ENCODE measurements at places on chromosomes 13 and 19.
A peak's percentile ranks its signal among the peaks of the same experiment; 100 is the strongest.

DNA sequence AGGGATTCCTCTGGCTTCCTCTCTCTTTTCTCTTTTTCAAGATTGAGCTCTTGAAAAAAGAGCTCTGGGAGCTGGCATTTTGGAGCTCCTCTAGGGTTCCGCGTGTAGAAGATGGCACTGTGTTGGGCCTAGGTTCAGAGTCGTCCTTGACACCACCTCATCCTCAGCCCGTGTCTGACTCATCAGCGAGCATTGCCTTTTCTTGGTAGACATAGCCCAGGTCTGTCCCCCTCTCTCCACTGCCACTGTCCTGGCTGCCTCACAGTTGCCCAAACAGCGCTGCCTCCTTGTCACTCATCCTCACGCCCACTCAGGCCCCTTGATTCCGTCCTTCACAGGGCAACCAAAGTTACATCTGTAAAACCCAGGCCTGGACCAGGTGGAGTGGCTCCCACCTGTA lies 24.6 kb downstream of the PAK4 start:
- DNase-seq = no peak

- DNase-seq = no peak
These were observed 46.3 kb downstream of the CD320 start for GRCh38 chr19:8261881-8262280.

DNA sequence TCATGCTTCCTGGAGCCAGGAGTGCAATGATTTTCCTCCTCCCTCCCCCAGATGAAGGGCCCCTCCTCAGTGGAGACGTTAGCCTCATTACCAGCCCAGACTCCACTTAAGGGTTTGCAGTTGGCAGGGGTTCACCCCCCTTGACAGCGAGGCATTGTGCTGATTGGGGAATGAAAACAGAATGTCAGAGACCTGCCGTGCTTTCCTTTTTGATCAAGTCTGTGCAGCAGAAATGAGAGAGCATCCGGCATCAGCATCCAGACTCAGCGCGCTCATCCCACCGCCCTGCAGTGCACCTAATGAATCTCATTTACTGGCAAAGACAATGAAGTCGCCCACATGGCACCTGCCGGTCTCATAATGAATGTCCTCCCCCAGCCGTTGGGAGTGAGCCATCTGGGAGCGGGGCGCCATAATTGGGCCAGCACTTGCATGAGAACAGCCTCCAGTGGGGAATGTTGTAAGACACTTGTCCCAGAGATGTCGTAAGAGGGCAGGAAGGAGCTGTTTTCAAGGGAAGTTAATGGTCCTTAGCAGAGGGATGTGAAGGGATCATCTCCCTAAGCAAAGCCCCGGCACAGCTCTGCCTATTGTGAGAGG lies 98.3 kb upstream of the UQCRFS1 start:
- no peak for DNase-seq

DNA sequence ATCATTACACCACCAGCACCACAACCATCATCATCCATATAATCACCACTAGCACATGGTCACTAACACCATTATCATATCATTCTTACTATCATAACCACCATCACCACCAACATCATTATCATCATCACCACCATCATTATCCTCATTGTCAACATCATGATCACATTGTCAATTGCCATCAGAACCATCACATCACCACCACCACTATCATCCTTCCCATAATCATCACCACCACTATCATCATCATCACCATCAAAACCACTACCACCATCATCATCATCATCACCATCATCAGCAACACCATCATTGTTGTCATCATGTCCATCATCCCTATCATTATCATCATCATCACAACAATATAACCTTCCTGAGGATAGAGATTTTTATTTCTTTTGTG lies 58.1 kb downstream of the MBD3L1 start:
- no peak for DNase-seq

DNA sequence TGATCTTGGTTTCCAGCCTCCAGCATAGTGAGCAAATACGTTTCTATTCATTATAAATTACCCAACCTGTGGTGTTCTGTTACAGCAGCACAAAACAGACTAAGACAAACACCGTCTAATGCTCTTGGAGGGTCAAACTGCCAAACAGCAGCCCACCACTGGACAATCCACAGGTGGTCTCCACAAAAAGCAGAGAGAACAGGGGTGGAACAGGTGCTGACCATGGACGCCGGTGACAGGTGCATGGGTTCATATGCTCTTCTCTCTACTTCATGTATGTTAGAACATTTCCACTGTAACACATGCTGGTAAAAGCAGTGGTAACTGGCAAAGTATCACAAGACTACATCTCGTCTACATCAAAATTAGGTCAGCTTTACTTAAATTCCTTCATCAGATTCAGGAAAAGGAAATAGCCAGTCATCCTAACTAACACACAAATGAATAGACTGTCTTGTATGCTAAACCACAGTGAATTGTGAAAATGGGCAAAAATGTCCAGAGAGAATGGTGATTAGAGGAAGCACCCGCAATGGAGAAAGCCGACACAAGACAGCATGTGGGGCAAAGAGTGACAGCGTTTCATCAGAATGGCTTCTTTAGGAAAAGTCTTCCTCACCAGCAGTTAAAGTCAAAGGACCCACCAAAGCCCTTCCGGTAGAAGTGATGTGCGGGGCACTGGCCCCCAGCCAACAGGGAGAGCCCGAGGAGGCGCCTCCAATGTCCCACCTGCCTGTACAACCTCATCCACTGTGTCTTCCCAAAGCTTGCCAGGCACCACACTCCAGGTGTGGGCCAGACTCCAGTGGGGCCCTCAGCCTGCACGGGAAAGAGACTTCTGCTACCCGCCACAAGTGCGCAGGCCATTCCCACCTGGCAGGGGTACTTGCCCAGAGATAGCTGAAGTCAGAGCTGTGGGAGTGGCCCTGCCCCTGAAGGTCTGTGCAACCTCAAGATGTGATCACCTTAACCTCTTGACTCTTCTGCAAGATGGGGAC lies 6.5 kb downstream of the CARS2 start:
- DNase-seq = no peak

DNA sequence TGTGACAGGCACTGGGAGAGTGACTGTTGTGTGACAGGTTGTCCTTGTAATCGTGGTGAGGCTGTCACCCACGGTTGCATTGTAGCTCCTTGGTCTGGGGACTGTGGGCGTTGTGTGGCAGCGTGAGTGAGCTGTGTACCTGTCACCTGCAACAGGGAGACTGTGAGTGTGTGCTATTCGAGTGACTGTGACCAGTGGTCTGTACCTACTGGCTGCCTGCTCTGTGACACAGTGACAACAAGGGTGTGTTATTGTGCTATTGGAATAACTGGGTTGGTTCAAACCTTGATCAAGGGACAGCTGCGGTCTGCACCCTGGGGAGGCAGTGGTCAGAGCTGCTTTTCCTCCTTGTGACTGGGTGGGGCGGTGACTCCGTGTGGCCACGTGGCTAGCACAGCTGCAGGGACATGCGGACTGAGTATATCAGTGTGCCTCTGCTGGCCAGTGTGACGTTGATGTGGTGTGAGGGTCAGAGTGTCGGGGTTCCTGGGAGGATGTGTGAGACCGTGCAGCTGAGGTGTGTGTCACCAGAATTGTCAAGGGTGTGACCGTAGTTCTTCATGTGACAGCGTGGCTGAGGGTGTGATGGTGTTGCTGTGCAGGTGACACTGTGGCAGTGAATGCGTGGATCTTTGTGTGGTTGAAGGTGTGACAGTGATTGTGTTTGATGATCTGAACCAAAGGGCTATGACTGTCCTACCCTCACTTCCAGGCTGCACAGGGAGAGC lies 10.1 kb upstream of the NFIX start:
- no peak for DNase-seq

- peak; percentile 82 for DNase-seq
These were observed 19.0 kb downstream of the MRPS12 start for GRCh38 chr19:38949580-38950367.

DNA sequence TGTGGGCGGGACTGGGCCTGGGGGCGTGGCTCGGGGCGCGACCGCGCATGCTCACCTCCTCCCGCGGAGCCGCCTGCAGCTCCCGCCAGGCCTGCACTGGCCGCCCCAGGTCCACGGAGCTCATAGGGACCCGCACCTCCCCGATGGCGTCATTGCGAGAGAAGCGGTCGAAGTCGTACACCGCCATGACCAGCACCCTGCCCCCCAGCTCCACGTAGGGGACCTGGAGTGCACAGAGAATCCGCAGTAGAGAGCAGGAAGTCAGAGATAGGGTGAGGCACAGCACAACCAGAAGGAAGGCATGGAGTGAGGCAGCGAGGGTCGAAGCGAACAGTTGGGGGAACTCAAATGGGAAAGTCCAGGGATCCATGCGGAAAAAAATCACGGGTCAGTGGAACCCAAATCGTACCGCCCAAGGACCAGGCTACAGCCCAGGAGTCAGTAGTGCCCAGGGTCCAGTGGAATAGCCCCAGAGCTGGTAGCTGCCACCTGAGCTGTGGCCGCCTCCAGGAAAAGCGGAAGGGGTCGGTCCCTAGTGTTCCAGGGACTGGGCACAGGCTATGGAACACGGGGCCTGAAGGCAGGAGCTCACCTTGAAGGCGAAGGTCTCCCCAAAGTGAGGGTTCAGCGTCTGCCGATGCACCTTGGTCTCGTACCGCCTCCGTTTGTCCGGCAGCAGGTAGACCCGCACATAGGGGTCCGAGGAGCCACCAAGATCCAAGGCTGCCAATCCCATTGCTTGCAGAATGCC lies 4.8 kb downstream of the SYT5 start:
- no peak for DNase-seq

DNA sequence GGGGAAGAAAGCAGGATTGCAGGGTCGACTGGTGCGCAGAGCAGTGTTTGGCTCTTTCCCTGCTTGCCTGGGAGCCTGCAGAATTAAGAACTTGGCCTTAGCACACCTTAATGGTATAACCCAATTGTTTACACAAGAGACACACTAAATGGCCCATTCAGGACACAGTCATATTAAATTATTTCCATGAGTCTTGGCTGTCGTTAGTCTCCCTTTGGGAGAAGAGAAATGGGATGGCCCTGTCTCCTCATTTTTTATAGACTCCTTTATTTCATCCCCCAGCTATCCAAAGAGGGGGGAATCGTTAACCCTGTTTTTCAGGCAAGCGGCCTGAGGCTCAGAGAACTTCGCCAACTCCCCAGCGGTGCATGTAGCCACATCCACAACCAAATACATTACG lies 282.5 kb downstream of the SUCLA2 start:
- DNase-seq = no peak

GRCh38 chr13:39385154-39385553 lies 217.8 kb downstream of the LHFPL6 start:
- no peak for DNase-seq

- DNase-seq = no peak
These were observed 267.3 kb downstream of the DLEU7 start for GRCh38 chr13:50576156-50576555.

DNA sequence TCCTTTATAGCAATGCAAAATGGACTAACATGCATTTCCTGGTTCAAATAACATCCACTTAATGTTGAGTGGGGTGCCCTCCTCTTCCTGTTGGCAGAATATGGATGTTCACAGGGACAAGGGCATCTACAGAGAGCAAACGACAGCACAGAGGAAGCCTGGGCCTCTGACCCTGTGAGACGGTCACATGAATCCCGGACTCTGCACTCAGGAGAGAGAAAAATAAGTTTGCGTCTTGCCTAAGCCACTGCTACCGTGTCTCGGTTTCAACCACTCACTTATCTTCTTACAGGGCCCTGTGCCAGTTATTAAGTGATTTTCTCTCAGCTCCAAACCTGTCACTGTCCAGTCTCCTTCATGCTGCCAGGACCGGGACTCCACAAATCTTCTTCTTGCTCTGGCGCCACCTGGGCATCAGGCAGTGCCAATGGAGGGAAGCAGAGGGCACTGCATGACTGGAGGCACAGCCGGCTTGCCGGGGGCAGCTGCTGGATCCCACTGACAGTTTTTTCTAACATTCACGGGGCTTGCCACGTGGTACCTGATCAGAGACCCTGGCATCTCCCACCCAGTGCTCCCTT lies 11.8 kb downstream of the LIG1 start:
- no peak for DNase-seq

DNA sequence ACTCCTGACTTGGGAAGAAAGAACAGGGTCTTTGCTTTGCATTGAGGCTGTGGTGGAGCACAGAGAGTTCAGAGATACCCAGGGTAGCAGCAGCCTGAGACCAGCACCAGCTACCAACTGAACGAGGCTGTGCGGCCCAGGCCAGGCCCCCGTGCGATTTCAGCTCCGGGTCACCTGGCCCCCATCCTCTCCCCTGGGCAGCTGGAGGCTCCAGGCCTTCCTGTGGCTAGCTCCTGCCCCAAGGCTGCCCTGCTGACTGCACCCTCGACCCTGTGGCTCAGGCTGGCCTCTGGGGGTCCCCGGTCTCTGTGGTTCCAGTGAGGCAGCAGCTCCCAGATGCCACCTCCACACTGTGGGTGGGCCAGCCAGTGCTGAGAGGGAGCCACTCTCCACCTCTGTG lies 52.8 kb downstream of the MCF2L start:
- no peak for DNase-seq

GRCh38 chr19:33125929-33126388 lies 6.0 kb upstream of the WDR88 start:
- DNase-seq = peak; percentile 62

GRCh38 chr13:95182570-95183265 lies 118.5 kb downstream of the ABCC4 start:
- DNase-seq = no peak

DNA sequence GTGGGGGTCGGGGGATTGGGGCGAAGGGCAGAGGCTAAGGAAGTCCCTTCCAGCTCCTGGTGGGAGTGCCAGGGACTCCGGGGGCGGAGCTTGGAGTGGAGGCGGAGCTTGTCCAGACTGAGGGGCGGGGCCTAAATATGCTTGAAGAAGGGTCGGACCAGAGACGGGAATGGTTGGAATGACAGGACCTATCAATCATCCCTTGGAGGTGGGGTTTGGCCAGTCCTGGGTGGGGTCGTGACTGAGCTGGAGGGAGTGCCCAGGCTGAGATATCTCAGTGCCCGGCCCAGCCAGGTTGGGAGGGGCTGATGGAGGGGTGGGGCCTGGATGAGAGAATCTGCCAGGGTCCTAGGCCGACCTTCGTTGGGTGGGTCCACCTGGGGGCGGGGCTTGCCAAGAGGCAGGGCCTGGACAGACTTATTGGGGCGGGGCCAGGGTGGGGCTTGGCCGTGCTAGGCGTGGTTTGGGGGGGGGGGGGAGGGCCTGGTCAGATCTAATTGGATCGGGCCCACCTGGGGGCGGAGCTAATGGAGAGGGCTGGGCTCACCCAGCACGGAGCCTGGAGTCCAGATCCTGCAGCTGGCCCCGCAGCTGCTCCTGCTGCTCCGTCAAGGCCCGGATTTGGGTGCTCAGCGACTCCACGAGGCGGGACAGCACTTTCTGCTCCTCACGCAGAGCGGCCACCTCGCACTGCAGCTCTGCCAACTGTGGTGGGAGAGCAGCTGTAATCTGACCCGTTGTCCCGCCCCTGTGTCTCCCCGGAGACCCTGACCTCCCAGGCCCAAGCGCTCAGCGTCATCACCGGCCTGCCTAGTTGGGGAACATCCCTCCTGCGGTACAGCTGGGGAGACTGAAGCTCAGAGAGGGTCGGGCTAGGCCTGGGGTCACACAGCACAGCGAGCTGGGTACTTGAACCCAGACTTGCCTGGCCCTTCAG lies 2.6 kb upstream of the WIZ start:
- DNase-seq = no peak

GRCh38 chr19:45414468-45414867 lies 8.0 kb downstream of the POLR1G start:
- DNase-seq = no peak

GRCh38 chr13:97344265-97345175 lies 89.4 kb upstream of the RAP2A start:
- peak; percentile 55 for DNase-seq

- DNase-seq = no peak
These were observed 106.6 kb downstream of the COL4A1 start for GRCh38 chr13:110200276-110200870.

GRCh38 chr19:35123573-35123972 lies 8.0 kb downstream of the FXYD3 start:
- no peak for DNase-seq

Measured in stimulated activated CD4-positive, alpha-beta T cell treated with anti-CD3 and anti-CD28 coated beads, Interleukin-4, amount 100 ng/mL, for 24 hours (primary cell).